ENCODE measurements at places on chromosomes 7 and 10.

DNA sequence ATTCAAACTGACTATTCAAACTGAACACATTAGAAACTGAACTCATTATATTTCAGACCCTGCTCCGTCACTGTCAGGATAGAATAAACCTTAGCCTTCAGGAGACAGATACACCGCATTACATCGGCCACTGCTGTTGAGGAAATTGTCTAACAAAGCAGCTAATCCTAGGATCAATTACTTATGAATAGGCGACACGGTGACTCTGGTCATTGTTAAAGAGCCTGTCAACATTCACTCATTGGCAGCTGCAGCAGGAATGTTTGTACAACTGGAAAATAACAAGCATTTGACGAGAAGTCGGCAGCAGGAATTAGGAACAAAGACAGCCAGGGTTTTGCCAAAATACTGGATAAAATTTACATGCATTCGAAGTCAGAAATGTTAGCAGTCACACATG, 112.0 kb upstream of the MKX start:
- no peak for DNase-seq

DNA sequence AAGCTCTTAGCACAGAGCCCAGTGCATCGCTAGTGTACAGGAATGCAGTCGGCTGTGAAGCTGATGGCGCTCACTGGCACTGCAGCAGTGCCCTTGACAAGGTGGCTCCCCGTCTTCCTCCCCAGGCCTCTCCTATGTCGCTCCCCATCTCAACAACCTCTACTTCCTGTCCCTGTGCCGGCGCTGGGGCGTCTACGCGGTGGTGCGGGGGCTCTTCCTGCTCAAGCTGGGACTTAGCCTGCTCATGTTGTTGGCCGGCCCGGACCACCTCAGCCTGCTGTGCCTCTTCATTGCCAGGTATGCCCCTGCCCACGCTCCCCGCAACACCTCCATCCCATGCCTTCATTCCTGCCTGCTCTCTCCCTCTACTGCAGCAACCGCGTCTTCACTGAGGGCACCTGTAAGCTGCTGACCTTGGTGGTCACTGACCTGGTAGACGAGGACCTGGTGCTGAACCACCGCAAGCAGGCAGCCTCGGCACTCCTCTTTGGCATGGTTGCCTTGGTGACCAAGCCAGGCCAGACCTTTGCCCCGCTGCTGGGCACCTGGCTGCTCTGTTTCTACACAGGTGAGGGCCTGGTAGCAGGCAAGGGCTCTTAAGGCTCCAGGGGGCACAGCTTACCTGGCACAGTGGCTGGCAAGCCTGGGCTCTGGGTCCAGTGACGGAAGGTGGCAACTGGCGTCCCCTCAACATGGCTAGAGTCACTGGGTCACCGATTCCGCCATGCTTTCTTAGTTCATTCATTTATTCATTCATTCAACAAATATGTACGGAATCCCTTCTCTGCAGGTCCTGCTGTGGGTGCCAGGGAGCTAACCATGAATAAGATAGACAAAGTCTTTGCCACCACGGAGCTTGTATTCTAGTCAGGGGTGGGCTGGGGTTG, 22.3 kb upstream of the C10orf95 start:
- DNase-seq, result no peak

DNA sequence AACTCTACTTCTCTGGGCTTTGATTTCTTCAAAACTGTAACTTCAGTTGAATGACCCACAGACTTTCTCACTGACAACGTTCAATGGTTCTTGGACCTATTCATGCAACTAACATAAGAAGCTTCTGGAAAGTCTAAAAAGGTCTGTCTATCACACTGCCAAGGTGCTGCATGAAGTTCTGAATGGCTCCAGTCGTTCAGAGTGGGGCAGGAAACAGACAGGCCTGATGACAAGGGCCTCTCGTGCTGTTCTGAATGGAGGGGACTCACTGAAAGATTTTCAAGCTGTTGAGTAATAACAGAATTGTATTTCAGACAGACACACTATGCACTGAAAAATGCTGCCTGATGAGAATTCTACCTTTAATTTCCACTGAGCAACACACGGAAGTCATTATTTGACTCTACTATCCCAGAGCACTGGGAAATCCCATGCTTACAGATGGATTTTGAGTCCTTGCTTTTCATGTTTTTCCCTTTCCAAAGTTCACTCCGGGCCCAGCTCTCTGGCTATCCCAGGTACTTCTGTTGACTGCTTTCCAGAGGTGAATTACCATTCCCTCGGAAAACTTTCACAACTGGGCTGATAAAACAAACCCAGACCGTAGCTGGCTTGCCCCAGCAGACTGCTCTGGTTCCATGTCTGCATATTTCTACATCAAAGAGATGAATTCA, 204.9 kb upstream of the FRMD4A start:
- no peak for DNase-seq

- no peak for DNase-seq
These were observed 722.9 kb downstream of the GRM8 start for GRCh38 chr7:126529833-126530232.

DNA sequence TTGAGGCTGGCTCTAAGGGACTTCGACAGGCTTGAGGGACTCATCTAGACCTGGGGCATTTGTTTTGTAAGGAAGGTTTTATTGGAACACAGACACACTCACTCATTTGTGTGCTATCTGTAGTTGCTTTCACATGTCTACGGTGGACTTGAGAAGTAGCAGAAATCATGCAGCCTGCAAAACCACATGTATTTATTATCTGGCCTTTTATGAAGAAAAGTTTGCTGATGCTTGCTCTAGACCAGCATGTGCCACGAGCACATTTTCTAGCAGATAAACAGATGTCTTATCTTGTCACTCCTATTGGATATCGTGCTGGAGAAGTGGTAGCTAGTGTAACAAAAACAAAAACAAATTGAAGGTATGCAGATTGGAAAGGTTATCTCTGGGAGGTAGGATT, 9.8 kb downstream of the UPP1 start:
- DNase-seq, result no peak

- DNase-seq, result no peak
These were observed 128.1 kb downstream of the HECW1 start for GRCh38 chr7:43240565-43240964.

- no peak for DNase-seq
These were observed 1.8 kb downstream of the RP9 start for GRCh38 chr7:33107136-33108066.

DNA sequence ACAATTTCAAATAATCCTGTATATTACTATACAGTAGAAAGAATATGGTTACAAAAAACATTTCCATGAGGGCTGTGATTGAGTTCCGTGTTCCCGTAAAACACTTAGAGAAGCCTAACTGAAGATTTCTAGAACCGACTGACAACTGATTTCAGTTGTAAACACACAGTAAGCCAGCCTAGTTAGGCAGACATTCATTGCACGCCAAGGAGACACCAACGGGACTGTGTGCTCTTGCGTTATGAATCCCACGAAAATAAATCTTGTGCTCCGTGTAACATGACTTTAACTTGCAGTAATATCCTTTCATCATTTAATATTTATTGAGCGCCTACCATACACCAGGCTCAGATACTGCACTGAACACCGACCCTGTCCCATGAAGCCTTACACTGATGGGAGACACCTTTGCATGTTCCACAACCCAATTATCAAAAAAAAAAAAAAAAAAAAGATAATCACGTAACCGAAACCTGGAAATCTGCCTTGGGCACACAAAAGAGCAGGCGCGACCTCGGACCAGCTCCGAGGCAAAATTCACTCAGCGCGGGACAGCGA, 420 bp upstream of the KLHL7 start:
- DNase-seq, result no peak

GRCh38 chr7:141702047-141702567, at the start of gene DENND11:
Gene DENND11 (minus strand): TSS chr7:141702166. CDS start chr7:141702153, 13 bp downstream.
- peak; percentile 80 for DNase-seq

DNA sequence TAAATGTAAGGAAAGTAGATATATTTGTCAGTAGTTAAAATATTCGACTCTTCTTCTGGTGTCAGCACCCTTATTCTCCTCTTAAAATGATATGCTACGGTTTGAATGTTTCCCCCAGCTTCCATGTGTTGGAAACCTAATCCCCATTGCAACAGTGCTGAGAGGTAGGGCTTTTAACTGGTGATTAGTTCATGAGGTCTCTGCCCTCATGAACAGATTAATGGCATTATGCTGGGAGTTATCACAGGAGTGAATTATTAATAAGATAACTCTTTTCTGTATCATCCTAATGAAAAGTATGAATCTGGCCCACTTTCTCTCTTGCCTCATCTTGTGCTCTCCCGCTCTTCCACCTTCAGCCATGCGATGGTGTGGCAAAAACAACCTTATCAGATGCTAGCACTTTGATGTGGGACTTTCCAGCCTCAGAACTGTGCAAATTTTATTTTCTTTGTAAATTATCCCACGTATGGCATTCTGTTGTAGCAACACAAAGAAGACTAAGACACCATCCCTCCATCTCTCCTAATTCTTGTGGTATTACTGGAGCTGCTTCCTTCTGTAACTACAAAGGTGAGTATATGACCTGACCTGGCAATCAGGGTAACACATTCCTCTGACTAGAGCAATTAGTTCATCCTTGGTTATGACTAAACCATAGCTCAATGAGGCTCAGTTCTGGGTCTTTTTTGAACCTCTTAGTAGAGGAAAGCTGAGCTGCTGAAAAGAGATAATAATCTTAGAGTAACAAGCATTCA, 171.1 kb upstream of the TMEM196 start:
- DNase-seq, result no peak

DNA sequence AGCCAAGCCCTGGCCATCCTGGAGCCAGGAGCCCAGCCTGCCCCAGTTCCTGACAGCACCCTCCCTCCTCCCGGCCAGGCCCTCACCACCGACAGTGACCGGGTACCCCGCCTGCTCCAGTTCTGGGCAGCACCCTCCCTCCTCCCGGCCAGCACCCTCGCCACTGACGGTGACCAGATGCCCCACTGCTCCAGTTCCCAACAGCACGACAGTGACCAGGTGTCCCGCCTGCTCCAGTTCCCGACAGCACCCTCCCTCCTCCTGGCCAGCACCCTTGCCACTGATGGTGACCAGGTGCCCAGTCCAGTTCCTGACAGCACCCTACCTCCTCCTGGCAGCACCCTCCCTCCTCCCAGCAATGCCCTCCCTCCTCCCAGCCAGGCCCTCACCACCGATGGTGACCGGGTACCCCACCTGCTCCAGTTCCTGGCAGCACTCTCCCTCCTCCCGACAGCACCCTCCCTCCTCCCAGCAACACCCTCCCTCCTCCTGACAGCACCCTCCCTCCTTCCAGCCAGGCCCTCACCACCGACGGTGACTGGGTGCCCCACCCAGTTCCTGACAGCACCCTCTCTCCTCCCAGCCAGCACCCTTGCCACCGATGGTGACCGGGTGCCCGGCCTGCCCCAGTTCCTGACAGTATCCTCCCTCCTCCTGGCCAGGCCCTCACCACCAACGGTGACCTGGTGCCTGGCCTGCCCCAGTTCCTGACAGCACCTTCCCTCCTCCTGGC, 40.3 kb downstream of the VIPR2 start:
- no peak for DNase-seq

- DNase-seq, result no peak
These were observed 14.9 kb upstream of the ADGRA1 start for GRCh38 chr10:133072720-133073390.

- DNase-seq, result no peak
These were observed 7.5 kb downstream of the MRPL32 start for GRCh38 chr7:42939457-42940240.

- DNase-seq, result no peak
These were observed 683 bp downstream of the INSIG1 start for GRCh38 chr7:155298288-155298833.

DNA sequence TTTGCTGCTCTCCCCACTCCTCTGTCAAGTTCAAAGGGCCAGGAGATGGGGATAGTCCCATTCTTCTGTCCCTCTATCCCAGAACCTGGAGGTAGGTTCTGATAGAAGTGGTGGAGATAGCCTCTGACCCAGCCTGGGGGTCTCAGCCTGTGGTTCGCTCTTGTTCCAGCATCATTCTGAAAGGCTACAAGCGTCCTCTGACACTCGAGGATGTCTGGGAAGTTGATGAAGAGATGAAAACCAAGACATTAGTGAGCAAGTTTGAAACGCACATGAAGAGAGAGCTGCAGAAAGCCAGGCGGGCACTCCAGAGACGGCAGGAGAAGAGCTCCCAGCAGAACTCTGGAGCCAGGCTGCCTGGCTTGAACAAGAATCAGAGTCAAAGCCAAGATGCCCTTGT, 14.5 kb downstream of the ABCC2 start:
- no peak for DNase-seq

DNA sequence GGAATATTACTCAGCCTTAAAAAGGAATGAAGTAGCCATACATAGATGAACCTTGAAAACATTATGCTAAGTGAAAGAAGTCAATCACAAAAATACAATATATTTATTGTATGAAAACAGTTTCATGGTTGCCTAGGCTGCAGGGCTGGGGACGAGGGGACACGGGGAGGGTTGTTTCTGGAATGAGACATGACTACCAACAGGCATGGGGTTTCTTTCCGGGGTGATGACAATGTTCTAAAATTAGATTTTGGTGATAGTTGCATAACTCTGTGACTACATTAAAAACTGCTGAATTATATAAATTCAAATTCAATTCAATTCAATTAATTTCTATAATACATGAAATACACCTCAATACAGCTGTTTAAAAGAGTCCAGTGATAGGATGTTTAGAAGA, 88.0 kb downstream of the ARHGAP22 start:
- DNase-seq, result no peak

- DNase-seq, result no peak
These were observed 81.1 kb upstream of the FZD1 start for GRCh38 chr7:91182819-91183764.

GRCh38 chr7:98085674-98086073, 21.0 kb upstream of the LMTK2 start:
- no peak for DNase-seq

DNA sequence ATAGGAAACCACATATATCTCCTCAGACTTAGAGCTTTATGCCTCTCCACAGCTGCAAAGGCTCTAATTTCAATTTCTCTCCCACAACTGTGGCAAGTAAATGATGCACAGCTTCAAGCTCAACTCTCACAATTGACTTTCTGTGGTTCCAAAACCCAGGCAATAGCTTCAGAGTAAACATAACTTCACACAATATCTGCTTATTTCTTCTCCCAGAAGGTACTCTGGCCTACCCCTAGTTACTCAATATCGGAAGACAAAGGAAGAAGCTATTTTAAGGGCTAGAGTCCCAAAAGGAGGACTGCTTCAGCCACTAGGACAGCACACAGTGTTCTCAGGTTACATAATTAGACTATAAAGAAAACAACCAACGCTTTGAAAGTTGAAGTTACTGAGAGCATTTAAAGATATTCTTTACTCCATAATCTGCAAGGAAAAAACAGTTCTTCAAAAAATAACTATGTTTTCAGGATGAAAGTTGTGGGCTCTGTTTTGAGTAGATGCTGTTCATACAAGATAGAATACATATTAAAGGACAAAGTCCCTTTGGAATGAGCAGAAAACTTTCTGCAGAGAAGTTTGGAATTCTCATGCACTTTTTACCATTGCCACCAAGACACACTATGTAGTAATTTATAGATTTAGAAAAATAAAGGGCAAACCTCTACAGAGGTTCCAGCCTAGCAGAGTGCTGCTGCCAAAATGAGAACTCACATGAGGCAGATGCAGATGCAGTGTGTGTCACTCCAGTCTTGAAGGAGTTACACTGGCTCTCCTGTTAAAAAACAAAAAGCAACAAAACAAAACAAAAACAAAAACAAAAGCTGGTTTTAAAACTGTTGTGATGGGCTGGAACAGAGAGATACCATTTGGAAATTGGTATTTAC, 81.8 kb downstream of the NT5C2 start:
- no peak for DNase-seq

- no peak for DNase-seq
These were observed 123.8 kb downstream of the TEX36 start for GRCh38 chr10:125559210-125559609.

GRCh38 chr7:73976761-73977618, 51.0 kb upstream of the ELN start:
- no peak for DNase-seq
